ENCODE measurements at places on chromosomes 1 and 21.

GRCh38 chr1:91791691-91792488 lies 94.1 kb downstream of the TGFBR3 start:
- DNase-seq = no peak

GRCh38 chr1:201606623-201607022 lies 67.7 kb downstream of the NAV1 start:
- DNase-seq = no peak

DNA sequence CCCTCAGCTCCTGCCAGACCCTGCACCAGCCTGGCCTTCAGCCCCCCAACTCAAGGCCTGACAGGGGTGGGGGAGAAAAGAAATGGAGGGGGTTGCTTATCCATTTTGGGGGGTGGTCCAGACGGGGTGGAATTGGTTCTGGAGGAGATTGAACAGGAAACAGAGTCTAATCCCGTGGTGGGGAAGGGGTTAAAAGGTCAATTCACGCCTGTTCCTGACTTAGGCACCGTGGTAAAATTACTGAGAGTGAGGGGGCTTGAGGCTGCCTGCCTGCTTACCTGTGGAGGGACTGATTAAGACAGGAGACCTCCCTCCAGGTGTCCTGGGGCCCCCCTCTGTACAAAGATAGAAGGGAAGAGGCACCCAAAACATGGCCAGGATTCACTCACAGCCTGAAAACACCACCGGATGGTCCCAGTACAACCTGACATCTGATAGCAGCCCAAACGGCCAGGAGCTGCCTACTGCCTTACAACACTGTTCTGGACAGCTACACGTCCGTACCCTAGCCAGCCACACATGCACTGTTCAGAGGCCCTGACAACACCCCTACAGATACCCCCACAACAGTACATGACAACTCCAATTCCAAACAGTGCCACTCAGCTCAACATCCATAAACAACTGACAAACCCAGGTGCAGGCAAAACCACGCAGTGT lies 31.8 kb downstream of the AHDC1 start:
- no peak for DNase-seq

DNA sequence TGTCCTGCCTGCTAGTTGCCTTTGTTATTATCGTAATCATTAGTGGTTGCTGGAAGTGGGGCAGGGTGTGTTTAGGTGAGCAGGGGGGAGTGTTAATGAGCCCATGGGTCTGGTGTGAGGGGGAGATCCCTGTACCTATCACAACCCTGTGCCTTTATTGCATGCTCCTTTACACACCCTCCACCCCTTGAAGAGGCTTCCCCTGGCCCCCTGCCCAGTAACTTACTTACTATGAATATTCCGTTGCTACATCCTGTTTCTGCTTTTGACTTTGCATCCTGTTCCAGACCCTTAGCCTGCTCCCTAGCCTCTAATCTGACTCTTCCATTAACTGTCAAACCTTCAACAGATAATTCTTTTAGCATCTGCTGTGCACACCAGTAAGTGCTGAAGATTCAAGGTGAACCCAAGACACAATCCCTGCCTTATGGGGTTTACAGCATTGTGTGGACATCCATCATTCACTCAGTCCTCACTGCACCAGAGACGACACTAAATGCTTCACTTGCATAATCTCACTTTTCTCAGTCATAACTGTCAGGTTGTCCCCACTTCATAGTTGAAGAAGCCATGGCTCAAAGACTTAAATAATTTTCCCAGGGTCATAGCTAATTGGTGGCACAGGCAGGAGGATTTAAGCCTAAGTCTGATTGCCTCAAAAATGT lies 47.9 kb downstream of the CDC7 start:
- no peak for DNase-seq

GRCh38 chr1:230867101-230867902 lies 1.0 kb downstream of the C1orf198 start:
- peak; percentile 6 for DNase-seq

DNA sequence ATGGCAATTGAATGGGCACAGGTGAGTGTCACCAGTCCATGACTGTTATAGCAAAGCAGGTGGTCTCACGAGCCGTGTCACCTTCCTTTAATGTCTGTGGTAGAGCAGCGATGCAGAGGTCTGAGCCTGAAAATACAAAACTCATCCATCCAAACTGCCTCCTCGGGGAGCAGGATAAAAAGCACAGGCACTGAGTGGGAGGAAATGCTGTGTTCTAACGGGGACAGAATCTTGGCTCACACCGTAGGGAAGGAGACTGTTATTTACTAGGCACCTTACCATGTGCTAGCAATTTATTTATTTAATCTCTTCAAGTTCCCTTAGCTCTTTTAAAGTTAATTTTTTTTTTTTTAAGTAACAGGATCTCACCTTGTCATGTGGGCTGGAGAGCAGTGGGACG lies 1.2 kb downstream of the ASCL5 start:
- DNase-seq = no peak

- DNase-seq = no peak
These were observed 120.2 kb downstream of the GLIS1 start for GRCh38 chr1:53618500-53619366.

DNA sequence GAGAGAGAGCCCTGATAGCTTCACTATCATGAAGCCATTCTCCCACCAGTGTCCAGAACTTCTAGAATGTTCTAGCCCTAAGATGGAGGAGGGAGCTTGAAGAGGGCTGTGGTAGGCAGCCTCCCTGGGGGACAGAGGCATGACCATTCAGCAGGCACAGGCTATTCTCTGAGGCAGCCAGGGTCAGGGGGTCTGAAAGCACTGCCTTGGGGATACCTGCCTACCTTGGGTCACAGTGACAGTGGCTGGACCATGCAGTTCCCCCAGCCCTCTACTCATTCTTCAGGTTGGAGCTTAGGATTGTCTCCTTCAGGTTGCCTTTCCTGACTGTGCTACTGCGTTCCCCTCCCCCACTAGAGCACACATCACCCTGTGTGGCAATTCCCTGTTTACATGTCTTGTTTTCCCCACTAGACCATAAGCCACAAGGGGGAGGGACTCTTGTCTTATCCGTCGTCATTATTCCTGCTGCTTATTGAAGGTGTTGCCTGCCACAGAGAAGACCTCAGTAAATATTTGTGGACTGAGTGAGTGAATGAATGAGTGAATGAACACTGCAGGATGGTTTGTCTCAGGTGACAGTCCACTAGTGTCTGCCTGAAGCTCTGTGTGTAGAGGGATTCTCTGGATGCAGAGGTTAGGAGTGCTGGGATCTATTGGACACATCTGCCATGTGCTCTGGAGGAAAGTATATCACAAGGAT lies 5.2 kb downstream of the ZDHHC18 start:
- peak; percentile 55 for DNase-seq

GRCh38 chr1:229874609-229875008 lies 192.4 kb upstream of the GALNT2 start:
- DNase-seq = no peak

- DNase-seq = no peak
These were observed 98.5 kb downstream of the ATF6 start for GRCh38 chr1:161864577-161864976.

- no peak for DNase-seq
These were observed 688.5 kb downstream of the MATN1 start for GRCh38 chr1:30034627-30035521.

DNA sequence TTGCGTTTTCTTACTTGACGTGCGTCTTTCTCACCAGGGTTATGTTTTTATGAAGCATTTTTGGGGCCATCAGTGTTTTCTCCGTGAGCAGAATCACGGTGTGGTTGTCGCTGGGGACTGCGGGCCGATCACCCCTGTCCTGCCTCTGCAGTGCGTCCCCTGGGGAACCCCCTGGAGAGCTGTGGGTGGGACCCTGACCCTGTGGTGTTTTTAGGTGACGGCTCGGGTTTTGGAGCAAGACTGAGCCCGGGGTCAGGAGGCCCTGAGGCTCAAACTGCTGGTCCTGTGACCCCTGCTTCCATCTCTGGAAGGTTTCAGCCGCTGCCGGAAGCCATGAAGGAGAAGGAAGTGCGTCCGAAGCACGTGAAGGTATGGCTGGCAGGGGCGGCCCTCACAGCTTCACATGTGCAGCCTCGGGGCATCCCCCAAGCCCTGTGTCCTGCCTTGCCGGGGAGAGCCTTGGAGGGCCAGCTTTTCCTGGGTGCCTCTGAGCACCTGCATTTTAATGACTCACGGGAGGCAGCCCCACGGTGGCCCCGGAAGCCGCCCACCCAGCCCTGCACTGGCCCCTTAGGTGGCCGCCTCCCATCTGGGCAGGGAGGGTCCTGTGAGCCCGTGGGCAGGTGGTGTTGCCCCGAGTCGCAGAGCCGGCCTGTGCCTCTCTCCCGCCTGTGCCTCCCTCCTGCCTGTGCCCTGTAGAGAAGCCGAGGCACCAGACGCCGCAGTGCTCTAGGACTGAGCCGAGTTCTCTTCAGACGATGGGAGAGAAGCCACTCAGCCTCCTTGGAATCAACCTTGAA lies 36.7 kb upstream of the DIP2A start:
- no peak for DNase-seq

DNA sequence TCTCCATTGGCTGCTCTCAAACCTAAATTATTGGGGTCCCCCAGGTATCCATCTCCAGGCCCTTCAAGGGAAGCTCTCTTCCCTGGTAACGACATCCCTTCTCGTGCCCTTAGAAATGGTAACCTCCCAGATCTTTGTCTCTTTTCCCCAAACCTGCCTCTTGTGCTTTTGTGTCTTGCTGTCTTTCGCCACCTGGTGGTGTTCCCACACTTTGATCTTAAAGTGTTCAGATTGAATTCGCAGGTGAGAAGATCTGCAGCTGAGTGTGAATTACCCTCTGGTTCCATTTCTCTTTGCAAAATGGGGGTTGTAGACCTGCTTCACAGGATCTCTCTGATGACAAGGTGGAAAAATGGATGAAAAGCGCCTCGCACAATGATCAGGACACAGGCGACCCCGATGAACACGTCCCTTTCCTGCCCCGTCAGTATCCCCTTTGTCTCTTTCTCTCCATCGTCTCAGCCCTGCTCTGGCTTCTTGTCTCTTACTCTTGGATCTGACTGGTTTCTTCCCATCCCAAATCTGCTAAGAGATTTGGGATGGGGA lies 53.1 kb downstream of the DOP1B start:
- DNase-seq = peak; percentile 28

- DNase-seq = no peak
These were observed 641 bp upstream of the KCNK2 start for GRCh38 chr1:215081661-215082531.

DNA sequence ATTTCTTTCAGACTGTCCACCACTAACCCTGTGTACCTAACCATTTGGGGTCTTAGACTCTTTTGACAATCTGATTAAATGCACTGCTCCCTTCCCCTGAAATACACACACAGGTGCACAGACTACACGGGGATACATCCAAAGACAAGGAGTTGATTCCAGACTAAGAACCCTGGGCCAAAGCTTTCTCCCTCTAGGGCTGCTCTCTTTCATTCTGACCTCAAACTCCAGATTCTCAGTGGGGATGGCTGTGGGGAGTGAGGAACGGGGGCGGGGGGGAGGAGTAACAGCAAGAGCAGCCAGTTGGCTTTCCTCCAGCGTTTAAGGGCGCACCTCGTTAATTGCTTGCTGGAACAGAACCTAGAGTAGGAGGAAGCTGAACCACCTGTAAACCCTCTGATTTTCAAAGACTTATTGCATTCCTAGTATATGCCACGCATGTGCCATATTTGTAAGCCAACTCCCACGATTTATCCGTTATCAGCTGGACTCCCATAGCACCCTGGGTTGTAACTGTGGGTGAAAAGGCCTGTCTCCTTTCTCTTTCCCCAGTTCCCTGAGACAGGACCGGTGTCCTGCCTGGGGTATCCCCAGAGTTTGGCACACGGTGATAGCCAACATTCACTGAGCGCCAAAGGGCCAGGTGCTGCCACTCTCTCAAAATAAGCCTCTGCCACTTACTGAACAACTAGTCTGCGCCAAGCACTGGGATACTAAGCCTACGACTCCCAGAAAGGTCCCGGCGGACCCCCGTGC lies 920 bp downstream of the MTHFR start:
- DNase-seq = peak; percentile 17

DNA sequence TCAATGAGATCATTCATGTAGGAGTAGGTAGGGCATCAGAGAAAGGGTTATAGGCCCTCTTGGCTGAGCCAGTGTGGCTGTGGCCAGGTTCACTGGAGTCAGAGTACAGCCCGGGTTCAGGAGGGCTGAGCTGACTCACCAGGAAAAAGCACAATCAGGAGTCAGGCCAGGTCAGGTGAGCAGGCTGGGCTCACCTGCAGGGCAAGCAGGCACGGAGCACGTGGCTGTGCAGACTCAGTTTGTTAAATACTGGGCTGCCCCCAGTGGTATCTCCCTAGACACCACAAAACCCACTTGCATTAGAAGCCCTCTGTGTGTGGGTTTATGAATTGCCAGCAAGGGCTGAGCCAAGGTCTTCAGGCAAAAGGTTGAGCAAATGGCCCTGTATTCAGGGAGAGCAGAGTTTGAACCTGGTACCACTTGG lies 122.1 kb upstream of the SERBP1 start:
- DNase-seq = no peak

GRCh38 chr1:58406301-58407071 lies 140.0 kb downstream of the OMA1 start:
- DNase-seq = no peak

- DNase-seq = peak; percentile 76
These were observed 559 bp upstream of the AGRN start for GRCh38 chr1:1019122-1019999.

- DNase-seq = no peak
These were observed 44.1 kb downstream of the NPHP4 start for GRCh38 chr1:5947978-5948680.

DNA sequence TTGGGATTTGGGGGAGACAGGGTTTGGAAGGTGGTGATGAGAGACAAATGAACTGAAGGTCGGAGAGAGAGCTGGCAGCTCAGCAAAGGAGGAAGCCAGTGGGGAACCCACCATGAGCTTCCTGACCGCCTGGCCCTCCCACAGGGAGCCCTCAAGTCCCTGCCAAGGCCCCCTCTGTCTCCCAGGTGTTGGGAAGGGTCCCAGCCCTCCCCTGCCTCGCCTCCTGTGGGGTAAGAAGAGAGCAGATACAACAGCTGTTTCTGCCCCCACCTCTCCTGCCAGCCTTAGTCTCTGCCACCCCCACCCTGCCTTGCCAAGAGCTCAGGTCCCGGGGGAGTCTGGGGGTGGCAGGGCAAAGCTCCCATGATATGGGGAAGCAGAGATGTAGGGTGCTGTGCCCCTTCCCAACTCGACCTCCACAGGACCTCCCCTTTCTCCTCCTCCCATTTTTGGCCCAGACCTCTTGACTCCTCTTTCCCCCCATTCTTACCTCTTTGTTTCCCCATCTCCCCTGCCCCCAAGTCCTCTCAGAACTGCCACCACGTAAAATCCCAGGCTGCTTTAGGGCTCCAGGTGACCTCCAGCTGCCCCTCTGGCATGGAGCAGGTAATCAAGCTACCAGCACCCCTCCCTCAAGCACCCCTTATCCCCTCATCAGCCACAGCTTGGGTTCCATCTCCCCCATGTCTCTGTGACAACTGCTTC lies 556 bp downstream of the S100A1 start:
- no peak for DNase-seq

- DNase-seq = no peak
These were observed 1.6 kb downstream of the KCNJ9 start for GRCh38 chr1:160082926-160083325.

- peak; percentile 77 for DNase-seq
These were observed at the start of gene SPOCD1 for GRCh38 chr1:31815752-31816500. SPOCD1 (minus strand) TSS chr1:31816022; CDS start chr1:31815333, 689 bp downstream.

GRCh38 chr1:201312298-201312697 lies 29.0 kb downstream of the PKP1 start:
- DNase-seq = no peak

GRCh38 chr1:208455821-208456220 lies 211.6 kb upstream of the PLXNA2 start:
- DNase-seq = no peak

- DNase-seq = no peak
These were observed 5.2 kb upstream of the FNDC10 start for GRCh38 chr1:1605034-1605591.

Measured in inflammatory macrophage (primary cell).